ENCODE measurements at places on chromosomes 6 and 20. TPM values are rescaled to one million over a fixed set of nuclear protein-coding genes. Genes with fewer than 3 reads are reported as not detected.

Gene PRICKLE4
- not detected for total RNA-seq

Gene NRSN1
- total RNA-seq = not detected

Gene ABHD16A
- total RNA-seq = 60.4 TPM

Gene NDUFAF5
- 30.1 TPM for total RNA-seq

Gene CLPSL2
- total RNA-seq = not detected

All from T-cell (primary cell).